ENCODE measurements at places on chromosomes 3 and 15.

- DNase-seq, result no peak
Observed at GRCh38 chr3:17302774-17303173, 418.0 kb downstream of the PLCL2 start.

- no peak for DNase-seq
Observed at GRCh38 chr15:87419344-87419743, 837.2 kb downstream of the NTRK3 start.

GRCh38 chr3:134614955-134615354, 35.9 kb downstream of the KY start:
- DNase-seq, result no peak

GRCh38 chr3:11835028-11835639, 11.6 kb downstream of the TAMM41 start:
- DNase-seq, result no peak

DNA sequence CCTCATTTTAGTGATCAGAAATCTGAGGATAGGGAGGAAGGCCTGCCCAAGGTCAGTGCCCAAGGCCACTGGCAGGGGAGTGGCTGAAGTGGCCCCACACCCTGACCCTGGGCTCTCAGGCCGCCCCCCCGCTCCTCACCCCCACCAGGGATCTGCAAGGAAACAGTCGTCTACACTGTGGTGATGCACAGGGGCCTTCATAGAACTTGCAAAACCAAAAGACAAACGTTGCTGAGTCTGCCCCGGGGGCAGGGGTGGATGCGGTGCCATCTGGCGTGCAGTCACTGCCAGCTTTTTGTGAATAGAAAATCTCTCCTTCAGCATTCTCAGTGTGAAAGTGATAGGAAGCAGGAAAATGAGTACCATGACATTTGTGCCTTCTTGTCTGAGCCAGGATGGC, 41.3 kb downstream of the WHAMM start:
- no peak for DNase-seq

GRCh38 chr3:155026999-155027591, 53.0 kb upstream of the MME start:
- no peak for DNase-seq

- DNase-seq, result no peak
Observed at GRCh38 chr3:127911421-127911931, 3.6 kb upstream of the KBTBD12 start.

- no peak for DNase-seq
Observed at GRCh38 chr15:91227117-91227516, 127.1 kb downstream of the SV2B start.

- DNase-seq, result no peak
Observed at GRCh38 chr3:157782236-157782635, 279.0 kb upstream of the VEPH1 start.

Measured in NCI-H748 treated with DMSO at 0.1 percent for 48 hours (cell line).